ENCODE measurements at places on chromosomes 16 and 17. TPM values are rescaled to one million over a fixed set of nuclear protein-coding genes. Genes with fewer than 3 reads are reported as not detected.

GRCh38 chr17:61627125-61627524 lies 36.1 kb upstream of the NACA2 start:
- peaks cover 14% of the 10 kb centered on the region for H3K4me1 ChIP-seq
- H3K36me3 ChIP-seq, result no peaks in the 10 kb centered on the region
- H3K27me3 ChIP-seq, result no peaks in the 10 kb centered on the region
- H3K4me3 ChIP-seq, result no peak overlapping the region
- DNase-seq, result no peak

DNA sequence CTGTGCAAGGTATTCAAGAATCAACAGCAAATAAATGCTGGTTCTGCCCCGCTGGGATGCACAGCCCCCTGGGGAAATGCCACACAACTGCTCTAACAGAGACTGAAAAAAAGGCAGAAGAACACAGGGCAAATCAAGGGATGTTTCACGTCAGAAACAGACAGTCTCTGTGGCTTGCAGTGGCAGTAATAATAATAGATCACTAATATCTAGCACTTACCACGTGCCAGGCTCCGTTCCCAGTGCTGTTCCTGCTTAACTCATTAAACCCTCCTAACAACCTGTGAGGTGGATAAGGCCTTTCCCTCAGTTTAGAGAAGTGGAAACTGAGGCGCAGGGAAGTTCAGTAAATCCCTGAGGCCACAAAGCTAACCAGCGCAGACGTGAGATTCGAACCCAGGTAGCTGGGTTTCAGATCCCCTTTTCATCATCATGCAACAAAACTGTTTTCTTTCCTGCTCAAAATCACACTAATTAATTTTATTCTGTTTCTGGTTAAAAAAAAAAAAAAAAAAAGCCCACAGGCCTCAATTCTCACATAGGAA lies 36.7 kb downstream of the ARHGAP17 start:
- H3K36me3 ChIP-seq, result no peaks in the 10 kb centered on the region
- no peaks in the 10 kb centered on the region for H3K27me3 ChIP-seq
- H3K27ac ChIP-seq, result peak overlapping the region; percentile 71
- peak overlapping the region; percentile 19 for H3K4me3 ChIP-seq
- peaks cover 25% of the 10 kb centered on the region for H3K4me1 ChIP-seq

DNA sequence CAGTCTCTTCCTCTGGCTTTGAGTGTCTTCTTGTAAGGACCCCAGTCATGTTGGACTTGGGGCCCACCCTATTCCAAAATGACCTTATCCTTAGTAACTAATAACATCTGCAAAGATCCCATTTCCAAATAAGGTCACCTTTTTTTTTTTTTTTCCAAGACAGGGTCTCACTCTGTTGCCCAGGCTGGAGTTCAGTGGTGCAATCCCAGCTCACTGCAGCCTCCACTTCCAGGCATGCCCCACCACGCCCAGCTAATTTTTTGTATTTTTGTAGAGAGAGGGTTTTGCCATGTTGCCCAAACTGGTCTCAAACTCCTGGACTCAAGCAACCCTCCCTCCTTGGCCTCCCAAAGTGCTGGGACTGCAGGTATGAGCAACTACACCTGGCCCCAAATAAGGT lies 118.8 kb upstream of the GSE1 start:
- DNase-seq, result no peak
- H3K4me3 ChIP-seq, result no peak overlapping the region
- no peaks in the 10 kb centered on the region for H3K36me3 ChIP-seq
- H3K4me1 ChIP-seq, result peaks cover 13% of the 10 kb centered on the region
- no peaks in the 10 kb centered on the region for H3K27me3 ChIP-seq

DNA sequence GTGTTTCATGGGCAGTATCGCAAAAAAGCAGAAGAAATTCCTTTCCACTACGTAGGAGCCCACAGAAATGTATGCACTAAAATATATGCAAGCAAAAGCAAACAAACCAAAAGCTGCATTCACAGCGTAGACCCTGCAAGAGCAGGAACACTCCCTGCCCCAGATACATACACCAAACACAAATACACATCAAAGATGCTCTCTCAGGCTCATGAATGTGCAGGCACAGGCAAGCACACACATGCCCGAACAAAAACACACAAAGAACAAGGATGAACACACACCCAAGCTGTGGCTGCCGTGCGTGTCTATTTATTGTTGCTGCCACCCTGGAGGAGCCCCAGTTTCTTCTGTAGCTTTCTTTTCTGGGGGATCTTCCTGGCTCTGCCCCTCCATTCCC lies 1.7 kb downstream of the NUPR1 start:
- no peak overlapping the region for H3K4me3 ChIP-seq
- no peak overlapping the region for H3K27ac ChIP-seq
- DNase-seq, result no peak
- H3K4me1 ChIP-seq, result no peaks in the 10 kb centered on the region
- H3K27me3 ChIP-seq, result no peaks in the 10 kb centered on the region
- H3K36me3 ChIP-seq, result no peaks in the 10 kb centered on the region

DNA sequence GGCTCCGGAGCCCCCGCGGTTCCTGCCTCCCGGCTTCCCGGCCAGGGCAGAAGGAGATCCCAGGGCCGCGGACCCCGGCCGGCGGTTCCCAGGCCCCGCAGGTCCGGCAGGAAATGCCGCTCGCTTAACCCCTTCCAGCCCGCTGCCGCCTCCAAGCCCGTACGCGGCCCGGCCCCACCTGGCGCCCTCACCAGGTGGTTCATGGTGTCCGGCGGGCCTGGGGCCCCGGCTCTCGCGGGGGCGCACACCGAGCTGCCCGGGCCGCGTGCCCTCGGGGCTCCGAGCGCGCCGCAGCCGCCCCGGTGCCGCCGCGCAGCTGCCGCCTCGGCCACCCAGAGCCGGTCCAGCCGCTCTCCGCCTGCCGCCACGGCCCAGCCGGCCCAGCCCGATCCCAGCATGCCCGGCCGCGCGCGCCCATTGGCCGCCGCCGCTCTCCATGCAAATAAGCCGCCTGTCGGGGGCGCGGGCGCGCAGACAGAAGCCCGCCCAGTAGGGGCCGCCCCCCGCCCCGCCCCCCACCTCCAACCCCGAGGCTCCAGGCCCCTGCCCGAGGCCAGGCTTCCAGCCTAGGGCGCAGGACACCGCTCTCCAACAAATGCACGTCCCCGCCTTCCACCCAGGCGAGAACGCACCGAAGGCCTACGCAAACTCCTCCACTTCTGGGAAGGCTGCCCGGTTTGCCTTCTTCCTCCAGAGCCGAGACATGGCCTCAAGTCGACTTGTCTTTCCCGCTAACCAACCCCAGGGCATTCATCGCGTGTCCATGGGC lies at the start of gene BCAR1:
Gene BCAR1, minus strand, starts transcription at position 345 of the 769 bp plus-strand sequence. Its CDS starts 142 bp downstream, at position 203.
- peak; percentile 95 for DNase-seq
- peak within 1 kb of the TSS; percentile 100 for H3K27ac ChIP-seq
- no peaks in the 10 kb centered on the region for H3K27me3 ChIP-seq
- H3K4me3 ChIP-seq, result peak within 1 kb of the TSS; percentile 90

- DNase-seq, result peak; percentile 95
- no peak overlapping the region for H3K4me3 ChIP-seq
- H3K27ac ChIP-seq, result peak overlapping the region; percentile 39
- H3K36me3 ChIP-seq, result no peaks in the 10 kb centered on the region
These were observed 366.3 kb upstream of the XYLT1 start for GRCh38 chr16:17836868-17837602.

GRCh38 chr16:81499576-81500380 lies 55.2 kb downstream of the CMIP start:
- no peaks in the 10 kb centered on the region for H3K36me3 ChIP-seq
- H3K27me3 ChIP-seq, result no peaks in the 10 kb centered on the region
- H3K4me1 ChIP-seq, result peaks cover 5% of the 10 kb centered on the region
- H3K4me3 ChIP-seq, result no peak overlapping the region

- no peaks in the 10 kb centered on the region for H3K27me3 ChIP-seq
- H3K36me3 ChIP-seq, result no peaks in the 10 kb centered on the region
- DNase-seq, result no peak
- no peak overlapping the region for H3K4me3 ChIP-seq
- peaks cover 19% of the 10 kb centered on the region for H3K4me1 ChIP-seq
These were observed 1.1 kb downstream of the LASP1NB start for GRCh38 chr17:38926293-38927070.

DNA sequence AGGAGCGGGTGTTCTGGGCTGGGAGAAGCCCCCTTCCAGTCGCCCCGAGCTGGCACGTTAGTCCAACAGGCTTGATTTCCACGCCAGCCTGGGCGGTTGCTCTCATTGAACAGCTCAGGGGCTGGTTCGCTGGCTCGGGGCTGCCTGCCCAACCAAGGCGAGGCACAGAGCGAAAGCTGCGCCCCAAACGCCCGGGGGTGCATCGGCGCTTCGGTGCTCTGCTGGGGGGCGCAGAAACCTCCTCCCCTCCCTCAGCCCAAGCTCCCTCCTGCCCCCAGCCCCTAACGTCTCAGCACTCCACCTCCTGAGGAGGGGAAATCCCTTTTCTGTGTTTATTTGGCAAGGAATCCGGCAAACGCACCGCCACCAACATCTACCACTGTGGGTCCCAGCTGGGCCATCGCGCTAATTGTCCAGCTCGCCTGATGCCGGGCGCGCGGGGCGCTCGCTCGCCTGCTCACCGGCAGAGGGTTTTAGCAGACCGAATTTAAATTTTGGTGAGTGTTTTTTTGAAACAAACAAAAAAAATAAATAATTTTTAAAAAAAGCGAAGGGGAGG lies 29.5 kb upstream of the RBFOX1 start:
- DNase-seq, result peak; percentile 20
- H3K27ac ChIP-seq, result no peak overlapping the region
- H3K4me3 ChIP-seq, result peak overlapping the region; percentile 62
- no peaks in the 10 kb centered on the region for H3K4me1 ChIP-seq

- DNase-seq, result no peak
- no peak overlapping the region for H3K27ac ChIP-seq
- no peaks in the 10 kb centered on the region for H3K27me3 ChIP-seq
- no peak overlapping the region for H3K4me3 ChIP-seq
- no peaks in the 10 kb centered on the region for H3K36me3 ChIP-seq
- no peaks in the 10 kb centered on the region for H3K4me1 ChIP-seq
These were observed 203.1 kb downstream of the MSI2 start for GRCh38 chr17:57459286-57459915.

- H3K4me1 ChIP-seq, result no peaks in the 10 kb centered on the region
- H3K27me3 ChIP-seq, result no peaks in the 10 kb centered on the region
- H3K27ac ChIP-seq, result no peak overlapping the region
- DNase-seq, result no peak
- H3K36me3 ChIP-seq, result peaks cover 49% of the 10 kb centered on the region
These were observed 20.2 kb downstream of the METTL22 start for GRCh38 chr16:8641671-8642070.

GRCh38 chr16:85288341-85288868 lies 176.1 kb upstream of the CIBAR2 start:
- no peak for DNase-seq
- no peaks in the 10 kb centered on the region for H3K4me1 ChIP-seq
- no peak overlapping the region for H3K27ac ChIP-seq

GRCh38 chr17:64411999-64412771 lies 21.5 kb upstream of the PECAM1 start:
- DNase-seq, result peak; percentile 86
- H3K4me3 ChIP-seq, result peak overlapping the region; percentile 39
- H3K27me3 ChIP-seq, result no peaks in the 10 kb centered on the region
- H3K36me3 ChIP-seq, result no peaks in the 10 kb centered on the region

DNA sequence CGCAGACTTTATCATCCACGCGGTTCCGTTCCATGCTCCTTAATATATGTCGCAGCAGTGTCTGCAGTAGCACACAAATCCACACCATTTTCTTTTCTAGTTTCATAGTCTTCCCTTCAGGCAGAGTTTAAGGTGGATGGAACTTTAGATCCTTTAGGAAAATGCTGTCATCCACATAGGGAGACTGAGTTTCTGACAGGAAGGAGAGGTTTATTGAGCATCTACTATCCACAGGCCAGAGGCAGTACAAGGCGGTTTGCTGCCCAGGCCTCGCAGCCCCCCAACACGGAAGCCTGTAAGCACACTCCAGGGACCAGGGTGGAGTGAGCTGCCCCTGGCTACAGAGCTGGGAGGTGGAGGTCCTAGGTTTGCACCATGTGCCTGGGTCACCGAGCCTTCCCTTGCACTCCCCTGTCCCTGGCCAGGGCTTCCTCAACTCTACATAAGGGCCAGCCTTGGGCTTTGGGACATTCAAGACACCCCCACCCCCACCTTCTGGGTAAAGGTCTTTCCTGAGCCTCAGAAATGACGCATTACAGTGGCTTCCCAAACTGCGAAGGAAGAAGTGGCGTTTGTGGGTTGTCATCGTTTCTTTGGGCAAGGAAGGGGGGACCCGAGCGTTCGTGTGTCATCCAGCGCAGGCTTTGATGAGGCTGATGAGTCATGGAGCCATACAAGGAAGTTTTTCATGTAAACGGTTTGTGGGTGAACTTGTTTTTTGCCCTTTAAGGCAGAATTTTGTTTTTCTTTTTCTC lies 146.5 kb upstream of the PLCG2 start:
- no peaks in the 10 kb centered on the region for H3K27me3 ChIP-seq
- H3K4me3 ChIP-seq, result no peak overlapping the region
- no peak for DNase-seq
- H3K27ac ChIP-seq, result peak overlapping the region; percentile 64

DNA sequence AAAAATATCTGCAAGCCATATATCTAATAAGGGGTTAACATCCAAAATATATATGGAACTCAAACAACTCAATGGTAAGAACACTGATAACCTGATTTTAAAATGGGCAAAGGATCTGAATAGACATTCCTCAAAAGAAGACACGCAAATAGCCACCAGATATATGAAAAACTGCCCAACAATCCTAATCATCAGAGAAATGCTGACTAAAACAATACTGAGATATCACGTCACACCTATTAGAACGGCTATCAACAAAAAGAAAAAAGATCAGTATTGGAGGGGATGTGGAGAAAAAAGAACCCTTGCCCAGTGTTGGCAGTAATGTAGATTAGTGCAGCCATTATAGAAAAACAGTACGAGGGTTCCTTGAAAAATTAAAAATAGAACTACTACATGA lies 97.2 kb downstream of the CEP112 start:
- no peak overlapping the region for H3K4me3 ChIP-seq
- H3K27ac ChIP-seq, result no peak overlapping the region
- H3K36me3 ChIP-seq, result no peaks in the 10 kb centered on the region
- no peak for DNase-seq

DNA sequence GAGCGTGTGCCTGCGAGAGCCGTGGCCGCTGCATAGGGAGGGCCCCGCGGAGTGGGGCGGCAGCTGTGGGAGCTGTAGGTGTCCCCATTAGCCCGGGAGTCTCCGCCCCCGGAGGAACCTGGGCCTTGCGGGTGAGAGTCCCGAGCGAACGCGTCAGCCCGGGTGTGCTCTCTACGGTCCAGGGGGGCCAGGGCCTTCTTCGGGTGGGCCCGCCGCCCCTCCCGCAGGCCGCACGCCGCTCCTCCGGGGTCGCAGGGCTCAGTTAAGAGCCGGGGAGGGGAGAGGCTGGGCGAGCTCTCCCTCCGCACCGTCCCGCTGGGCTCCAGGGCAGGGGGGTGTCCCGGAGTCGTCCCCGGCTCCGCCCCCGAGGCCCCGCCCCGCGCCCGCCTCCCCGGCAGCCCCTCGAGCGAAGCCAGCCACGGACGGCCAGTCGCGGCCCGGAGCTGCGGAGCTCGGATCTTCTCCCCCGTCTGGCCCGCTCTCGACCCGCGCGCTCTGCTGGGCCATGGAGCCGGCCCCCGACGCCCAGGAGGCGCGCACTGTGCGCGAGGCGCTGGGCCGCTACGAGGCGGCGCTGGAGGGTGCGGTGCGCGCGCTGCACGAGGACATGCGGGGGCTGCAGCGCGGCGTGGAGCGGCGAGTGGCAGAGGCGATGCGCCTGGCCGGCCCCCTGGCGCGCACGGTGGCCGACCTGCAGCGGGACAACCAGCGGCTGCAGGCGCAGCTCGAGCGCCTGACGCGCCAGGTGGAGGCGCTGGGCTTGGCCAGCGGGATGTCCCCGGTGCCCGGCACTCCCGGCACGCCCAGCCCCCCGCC lies at the start of gene SMTNL2:
Gene SMTNL2, plus strand, starts transcription at position 429 of the 816 bp plus-strand sequence. Its CDS starts 77 bp downstream, at position 506.
- H3K27ac ChIP-seq, result no peak within 1 kb of the TSS
- peaks cover 39% of the 10 kb centered on the region for H3K27me3 ChIP-seq
- peak; percentile 51 for DNase-seq
- peaks cover 9% of the 10 kb centered on the region for H3K4me1 ChIP-seq

KCNJ12 gene
- polyA plus RNA-seq, result 0.61 TPM

C16orf96 gene
- polyA plus RNA-seq, result 0.09 TPM

SEPHS2 gene
- polyA plus RNA-seq, result 27.3 TPM

MEOX1 gene
- not detected for polyA plus RNA-seq

LMF1 gene
- 4.2 TPM for polyA plus RNA-seq

CDC42EP4 gene
- polyA plus RNA-seq, result 4.1 TPM

Data from GM23338 (cell line).